NCI-H82 (cell line): ENCODE measurements at places on chromosomes 1 and 21.

DNA sequence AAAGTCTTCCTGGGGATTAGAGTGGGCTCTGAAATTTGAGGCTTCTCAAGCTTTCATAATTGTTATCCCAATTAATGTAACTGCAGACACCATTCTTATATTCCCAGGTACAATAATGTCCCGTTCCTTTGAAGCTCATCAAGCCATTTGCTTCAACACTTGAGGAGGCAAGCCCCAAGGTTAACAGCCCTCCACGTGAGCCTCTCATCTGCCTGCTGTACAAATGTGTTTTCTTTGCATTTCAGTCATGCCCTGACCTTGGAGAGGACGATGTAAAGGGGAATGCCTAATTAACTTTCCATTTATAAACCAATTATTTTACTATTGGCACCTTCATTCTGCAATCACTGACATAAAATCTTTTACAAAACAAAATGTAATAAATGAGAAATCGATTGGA is 106.3 kb downstream of the SETD4 start:
- DNase-seq: no peak

GRCh38 chr1:8351693-8352470 is 34.0 kb downstream of the SLC45A1 start:
- DNase-seq: peak; percentile 70

DNA sequence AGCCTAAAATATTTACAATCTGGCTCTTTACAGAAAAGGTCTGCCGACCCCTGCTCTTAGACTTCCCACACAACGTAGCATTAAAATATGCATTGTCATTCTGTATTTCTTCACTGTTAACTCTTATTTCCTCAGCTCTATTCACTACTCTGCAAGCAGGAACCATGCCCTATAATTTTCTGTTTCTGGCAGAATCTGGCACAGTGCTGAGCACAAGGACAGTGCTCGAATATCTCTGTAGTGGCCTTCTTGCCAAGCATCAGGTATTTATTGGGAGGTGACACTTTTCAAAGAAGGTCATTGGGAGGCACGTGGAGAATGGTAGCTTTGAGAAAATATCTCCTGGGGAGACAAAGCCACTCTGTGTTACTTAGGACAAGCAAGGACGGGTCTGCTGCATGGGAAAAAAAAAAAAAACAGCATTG is 77.9 kb downstream of the PSMG1 start:
- no peak for DNase-seq

DNA sequence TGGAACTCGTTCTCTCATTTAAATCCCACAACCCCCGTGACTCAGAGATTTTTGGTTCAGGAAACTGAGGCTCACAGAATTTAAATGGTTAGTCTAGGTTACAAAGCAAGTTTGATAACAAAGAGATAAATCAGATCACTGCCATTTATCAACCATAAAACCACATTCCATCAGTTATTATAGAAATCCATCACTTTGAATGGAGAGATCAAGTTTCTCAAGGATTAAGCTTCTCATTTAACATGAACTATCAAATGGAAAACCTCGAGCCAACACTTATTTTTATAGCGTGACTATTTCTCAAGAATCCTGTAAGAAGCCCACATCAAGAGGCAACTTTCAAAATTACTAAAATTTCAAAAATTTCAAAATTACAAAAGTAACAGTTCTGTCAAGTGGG is 11.9 kb downstream of the WLS start:
- no peak for DNase-seq

DNA sequence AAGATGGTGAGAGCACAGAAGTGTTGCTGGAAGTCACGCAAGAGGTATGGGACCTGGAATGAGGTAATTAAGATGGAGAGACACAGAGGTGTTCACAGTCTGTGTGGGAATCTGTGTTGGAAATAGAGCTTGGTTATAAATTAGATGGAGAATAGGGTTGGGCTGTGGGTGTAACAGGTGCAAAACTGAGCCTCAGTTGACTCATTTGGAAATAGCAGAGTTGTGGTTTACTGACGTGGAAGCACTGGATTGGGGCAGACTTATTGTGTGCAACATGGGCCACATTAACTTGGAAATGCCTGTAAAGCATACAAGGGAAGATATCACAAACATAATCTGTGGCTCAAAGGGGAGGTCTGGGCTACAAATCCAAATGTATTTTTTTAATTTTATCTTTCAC is 13.0 kb downstream of the CAMSAP2 start:
- no peak for DNase-seq

- DNase-seq: no peak
Measured at GRCh38 chr1:20936216-20936615, 149.1 kb upstream of the HP1BP3 start.

DNA sequence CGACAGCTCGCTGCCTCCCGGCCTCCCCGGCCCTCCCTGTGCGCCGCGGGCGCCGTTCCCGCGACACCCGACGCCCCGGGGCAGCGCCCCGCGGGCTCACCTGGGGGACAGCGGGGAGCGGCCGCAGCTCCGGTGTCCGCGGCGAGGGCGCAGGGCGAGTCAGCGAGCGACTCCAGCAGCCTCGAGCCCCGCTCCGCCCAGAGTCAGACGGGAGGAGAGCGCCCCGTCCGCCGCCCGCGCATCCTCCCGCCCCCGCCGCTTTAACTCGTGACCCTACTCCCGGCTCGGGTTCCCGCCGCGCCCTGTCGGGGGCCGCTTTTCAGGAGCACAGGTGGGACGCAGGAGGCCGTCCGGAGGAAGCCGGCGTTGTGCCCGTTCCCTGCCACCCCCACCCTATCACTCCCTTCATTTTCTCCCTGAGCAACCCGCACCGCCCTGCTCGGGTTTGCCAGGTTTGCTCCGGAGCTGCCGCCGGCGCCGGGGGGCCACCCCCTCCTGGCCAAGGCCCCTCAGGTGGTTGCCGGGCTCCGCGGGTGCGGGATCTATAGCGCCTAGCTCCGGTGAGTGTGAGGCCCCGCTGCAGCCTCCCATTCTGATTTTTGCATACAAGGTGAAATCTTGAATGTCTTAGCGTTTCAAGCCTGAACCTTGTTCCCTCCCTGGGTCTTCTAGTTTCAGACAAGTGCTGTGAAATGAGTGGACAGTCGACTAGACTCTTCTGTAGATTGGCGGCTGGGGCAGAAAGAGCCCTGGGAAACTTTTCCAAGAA is at the start of gene MCOLN3:
Gene MCOLN3 (minus strand): TSS at position 205 of the 769 bp plus-strand sequence. CDS start 3,140 bp downstream, outside the sequence.
- peak; percentile 61 for DNase-seq

DNA sequence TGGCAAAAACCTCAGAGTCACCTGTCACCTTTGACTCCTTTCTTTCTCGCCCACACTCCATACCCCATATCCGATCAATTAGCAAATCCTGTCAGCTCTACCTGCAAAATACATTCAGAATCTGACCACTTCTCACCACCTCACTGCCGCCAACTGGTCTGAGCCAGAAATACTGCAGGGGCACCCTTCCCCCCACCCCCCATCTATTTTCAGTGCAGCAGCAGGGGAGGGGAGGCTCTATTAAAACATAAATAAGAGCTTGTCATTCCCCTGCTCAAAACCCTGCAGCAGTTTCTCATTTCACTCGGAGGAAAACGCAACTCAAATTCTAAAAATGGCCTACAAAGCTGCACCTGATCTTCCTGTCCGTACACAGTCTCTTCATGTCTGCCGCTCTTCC is 3.9 kb downstream of the PKLR start:
- DNase-seq: no peak

GRCh38 chr1:107821340-107821739 is 143.6 kb downstream of the VAV3 start:
- DNase-seq: no peak

DNA sequence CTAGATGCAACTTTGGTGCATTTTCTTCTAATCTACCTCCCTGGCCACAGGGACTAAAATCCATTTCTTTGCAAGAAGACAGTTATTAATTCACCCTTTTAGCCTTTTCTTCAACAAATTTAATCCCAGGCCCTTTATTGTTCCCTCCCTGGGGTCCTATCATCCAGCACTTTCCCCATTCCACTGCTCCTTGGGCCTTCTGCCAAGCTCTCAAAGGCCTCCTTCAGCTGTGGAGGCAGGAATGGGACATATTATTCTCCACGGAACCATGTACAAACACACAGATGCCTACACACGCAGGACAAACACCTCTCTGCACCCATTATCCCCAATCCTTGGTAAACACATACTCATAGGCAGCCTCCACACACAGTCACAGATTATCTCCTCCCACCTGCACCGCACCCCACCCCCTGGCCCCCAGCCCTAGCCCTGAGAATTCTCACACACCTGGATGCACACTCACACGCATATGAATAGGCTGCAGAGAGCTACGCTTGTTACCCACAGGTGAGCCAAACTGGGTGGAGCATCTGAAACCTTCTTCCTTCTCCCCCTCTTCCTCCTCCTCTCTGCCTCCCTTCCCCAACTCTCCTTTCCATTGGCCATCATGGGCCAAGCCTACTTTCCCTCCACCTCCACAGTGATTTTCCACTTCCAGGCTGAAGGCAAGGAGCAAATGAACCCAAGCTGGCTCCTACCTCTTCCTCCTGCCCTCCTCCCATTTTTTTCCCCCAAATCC is 11.7 kb downstream of the TAGLN2 start:
- DNase-seq: no peak

DNA sequence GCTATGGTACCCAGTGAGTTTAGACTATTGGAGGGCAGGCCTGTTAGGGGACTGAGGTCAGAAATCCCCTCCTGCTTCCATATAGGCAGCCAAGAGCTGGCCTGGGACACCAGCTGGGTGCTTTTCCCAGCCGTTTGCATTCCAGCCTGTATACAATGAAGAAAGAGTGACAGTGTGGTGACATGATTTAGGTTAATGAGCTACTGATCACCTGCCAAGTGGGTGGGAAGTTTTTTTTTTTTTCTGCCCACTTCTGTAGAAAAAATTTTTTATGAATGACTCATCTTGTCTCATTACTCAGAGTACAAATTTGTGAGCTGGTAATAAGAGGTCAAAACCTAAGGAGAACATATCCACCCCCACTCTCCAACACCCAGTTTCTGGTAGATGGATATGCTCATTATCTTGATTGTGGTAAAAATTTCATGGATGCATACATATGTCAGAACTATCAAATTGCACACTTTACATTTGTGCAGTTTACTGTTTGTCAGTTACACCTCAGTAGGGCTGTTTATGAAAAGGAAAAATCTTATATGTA is 16.4 kb upstream of the CGN start:
- peak; percentile 23 for DNase-seq

DNA sequence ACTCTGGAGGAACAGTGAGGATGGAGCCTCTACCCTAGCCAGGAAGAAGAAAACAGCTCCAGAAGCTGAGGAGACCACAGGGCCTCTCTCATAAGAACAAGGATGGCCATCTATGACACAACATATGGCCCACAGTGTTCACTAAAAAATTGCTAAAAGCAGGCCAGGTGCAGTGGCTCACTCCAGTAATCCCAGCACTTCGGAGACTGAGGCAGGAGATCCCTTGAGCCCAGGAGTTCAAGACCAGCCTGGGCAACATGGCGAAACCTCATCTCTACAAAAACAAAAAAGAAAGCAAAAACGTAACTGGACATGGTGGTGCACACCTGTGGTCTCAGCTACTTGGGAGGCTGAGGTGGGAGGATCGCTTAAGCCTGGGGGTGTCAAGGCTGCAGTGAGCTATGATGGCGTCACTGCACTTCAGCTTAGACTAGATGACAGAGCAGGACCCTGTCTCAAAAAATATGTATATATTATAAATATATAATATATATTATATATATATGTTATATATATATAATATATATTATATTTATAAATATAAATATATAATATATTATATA is 103.1 kb downstream of the TOMM20 start:
- peak; percentile 27 for DNase-seq

- DNase-seq: no peak
Measured at GRCh38 chr1:224632921-224633321, 16.8 kb downstream of the CNIH3 start.

DNA sequence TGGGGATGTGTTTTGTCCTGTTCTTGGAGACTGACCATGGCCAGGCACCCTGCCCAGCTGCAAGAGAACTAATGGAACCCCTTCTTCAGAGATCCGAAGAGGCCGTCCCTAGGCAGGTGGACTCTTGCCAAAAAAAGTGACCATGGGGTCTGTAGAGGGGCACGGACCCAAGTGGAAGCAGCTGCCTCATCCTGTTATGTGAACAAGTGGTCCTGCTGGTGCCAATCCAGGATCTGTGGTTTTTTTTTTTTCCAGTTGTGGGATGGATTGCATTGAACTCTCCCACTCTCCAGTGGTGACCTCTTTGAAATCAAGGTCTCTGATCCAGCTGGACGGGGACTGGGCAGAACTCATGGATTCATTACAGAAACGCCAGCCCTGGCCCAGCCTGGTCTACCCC is 71.2 kb downstream of the ARHGEF10L start:
- DNase-seq: no peak

- DNase-seq: no peak
Measured at GRCh38 chr1:218634212-218634611, 289.1 kb downstream of the TGFB2 start.

- no peak for DNase-seq
Measured at GRCh38 chr1:162690672-162691434, 58.6 kb downstream of the DDR2 start.

- DNase-seq: no peak
Measured at GRCh38 chr1:163983097-163983496, 575.9 kb upstream of the PBX1 start.

- peak; percentile 49 for DNase-seq
Measured at GRCh38 chr21:42336054-42336453, 14.7 kb downstream of the TFF2 start.

- DNase-seq: no peak
Measured at GRCh38 chr1:117527566-117528102, 78.2 kb upstream of the TENT5C start.

- DNase-seq: no peak
Measured at GRCh38 chr1:197208945-197209344, 59.1 kb upstream of the CRB1 start.

GRCh38 chr1:222418654-222419053 is 129.2 kb downstream of the HHIPL2 start:
- no peak for DNase-seq

GRCh38 chr1:236489710-236490377 is 33.9 kb upstream of the LGALS8 start:
- peak; percentile 85 for DNase-seq
